ENCODE measurements at places on chromosomes 4 and X.

DNA sequence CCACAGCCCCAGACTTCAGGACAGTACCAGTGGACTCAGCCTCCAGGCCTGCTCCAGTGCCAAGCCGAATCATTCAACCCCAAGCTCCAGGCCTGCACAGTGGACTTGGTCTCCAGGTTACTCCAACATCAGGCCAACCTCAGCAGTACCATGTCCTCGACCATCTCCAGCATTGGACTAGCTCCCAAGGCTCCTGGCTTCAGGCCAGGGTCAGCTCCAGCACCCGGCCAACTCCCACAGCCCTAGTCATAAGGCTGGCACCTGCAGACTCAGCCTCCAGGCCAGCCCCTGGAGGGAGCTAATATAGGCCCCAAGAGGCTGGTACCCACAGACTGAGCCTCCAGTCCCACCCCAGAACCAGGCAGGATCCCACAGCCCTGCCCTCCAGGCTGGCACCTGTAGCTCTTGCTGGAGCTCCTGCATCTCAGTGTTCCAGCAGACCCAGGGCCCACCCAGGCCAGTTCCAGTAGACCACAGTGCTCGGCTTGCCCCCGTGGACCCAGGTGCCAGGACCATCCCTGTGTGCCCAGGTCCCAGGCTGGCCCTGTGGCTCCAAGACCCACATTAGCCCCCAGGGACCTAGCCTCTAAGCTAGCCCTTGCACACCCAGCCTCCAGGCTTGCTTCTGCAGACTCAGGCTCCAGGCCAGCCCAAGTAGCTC lies 25.6 kb downstream of the ZMAT1 start:
- no peak for DNase-seq

GRCh38 chr4:93495346-93495745 lies 333.2 kb upstream of the ATOH1 start:
- no peak for DNase-seq

- no peak for DNase-seq
Observed at GRCh38 chr4:104971462-104971861, 175.2 kb upstream of the TET2 start.

GRCh38 chr4:147518086-147518485 lies 37.2 kb downstream of the EDNRA start:
- no peak for DNase-seq

DNA sequence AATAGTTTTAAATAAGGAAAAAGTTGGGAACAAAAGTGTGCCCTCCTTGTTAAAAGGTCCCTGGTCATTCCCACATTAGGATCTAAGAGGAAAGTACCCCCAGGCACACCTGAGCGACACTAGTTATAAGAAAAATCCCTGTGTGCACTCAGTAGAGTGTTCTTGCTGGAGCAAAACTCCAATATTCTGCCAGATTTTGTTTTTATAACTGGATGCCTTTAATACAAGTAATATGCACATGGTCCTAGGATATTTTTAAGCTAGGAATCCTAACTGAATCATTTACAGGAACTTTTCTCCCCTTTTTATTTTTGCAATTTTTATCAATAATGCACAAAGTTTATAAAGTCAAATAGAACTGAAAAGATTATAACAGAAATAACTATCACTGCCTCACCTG lies 68.6 kb downstream of the BEND4 start:
- DNase-seq, result no peak

DNA sequence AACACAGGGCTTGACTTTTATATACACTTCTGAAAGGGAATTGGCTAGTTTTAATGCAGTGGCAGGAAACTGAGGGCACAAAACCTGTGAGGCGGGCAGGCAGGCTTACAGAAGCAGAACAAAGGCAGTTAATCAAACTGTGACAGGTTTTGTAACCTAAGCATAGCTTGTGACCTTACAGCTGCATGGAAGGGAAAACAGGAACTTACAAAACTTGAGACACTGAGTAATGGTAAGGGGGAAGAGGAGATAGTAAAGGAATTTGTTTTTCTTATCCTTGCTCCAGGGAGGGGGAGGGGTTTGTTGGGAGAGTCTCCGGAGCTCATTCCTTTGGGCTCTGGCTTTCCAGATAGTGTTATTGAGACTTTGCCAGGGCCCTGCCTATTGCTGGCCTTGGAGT lies 55.6 kb downstream of the SLITRK4 start:
- DNase-seq, result no peak

Measured in cortex of kidney (tissue), 1 donor.